ENCODE measurements at places on chromosomes 5 and 9.

DNA sequence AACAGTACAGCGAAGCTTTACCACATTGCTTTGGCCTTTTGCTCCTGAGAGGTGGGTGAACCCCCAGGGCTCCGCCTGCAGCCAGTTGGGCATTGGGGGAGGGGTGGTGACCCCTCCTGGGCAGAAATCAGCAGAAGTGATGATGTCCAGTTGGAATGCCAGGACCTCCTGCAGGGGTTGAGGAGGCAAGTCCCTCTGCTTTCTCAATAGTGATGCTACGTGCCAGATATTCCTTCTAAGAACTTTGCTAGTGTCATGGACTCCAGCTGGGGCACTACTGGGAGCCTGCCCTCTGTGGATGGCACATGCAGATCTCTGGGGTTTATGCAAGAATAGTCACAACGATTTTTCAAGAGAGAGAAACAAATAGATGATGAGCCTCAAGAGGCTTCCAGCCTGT, 95.6 kb downstream of the NDFIP1 start:
- no peak for DNase-seq

GRCh38 chr9:93305497-93306020, 121.6 kb downstream of the WNK2 start:
- no peak for DNase-seq

DNA sequence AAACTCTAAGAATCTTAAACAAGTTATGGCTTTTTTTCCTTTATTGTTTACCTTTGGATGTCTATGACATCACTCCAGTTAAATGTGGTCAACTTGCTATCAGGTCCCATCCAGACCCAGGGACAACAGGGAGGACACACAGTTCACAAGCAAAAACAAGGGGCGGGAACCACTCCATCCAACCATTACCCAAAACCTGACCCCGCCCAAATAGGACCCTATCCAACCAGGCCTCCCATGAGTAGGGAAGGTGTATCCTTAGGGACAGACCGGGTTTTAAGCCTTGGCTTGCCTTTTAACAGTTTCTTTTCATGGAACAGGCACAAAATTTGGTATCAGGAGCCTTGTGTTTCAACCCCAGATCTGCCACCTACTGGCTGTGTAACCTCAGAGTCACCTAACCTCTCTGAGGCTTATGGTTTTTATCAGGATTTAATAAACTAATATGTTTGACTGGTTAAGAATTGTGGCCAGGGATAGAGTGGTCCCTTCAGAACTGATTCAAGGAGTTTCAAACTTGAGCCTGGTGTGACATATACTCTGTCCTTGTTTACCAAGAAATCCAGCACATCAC, 127.7 kb upstream of the RAD23B start:
- no peak for DNase-seq

DNA sequence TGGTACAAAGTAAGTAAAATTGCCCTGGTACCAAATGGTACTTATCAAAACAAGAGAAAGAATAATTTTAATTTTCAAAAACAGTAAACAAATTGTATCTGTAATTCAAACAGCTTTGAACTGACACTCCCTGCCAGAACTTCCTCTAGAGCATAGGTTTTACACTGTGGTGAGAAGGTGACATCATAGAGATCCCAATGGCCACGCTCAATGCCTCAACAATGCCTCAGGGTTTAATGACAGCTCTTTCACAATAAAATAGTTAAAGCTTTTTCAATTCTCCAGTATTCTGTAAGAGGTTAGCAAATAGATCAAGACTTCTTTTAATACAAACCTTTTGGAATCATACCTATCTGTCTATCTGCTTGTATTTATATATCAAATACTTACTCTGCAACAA, 437.1 kb downstream of the PRR16 start:
- DNase-seq = no peak

GRCh38 chr5:112551419-112552032, 132.4 kb upstream of the EPB41L4A start:
- peak; percentile 67 for DNase-seq

- DNase-seq = no peak
These were observed 592 bp downstream of the UBAP2 start for GRCh38 chr9:34047864-34048726.

GRCh38 chr9:120110520-120110919, 469.4 kb downstream of the CDK5RAP2 start:
- no peak for DNase-seq

DNA sequence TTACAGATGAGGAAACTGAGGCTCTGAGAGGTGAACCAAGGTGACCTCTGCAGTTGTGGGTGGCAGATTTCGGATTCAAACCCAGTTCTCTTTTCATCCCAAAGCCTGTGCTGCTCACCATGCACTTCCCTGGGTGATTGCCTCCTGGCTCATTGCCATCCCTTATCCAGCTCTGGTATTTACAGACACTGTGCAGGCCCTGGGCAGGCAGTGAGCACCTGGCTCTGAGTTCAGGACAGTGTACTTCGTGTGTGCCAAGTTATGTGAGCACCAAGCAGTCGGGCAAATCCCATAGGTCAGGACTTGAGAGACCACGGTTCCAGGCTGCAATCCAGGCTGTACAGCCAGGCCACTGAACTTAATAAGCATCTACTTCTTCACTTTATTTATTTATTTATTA, 1.4 kb downstream of the LRSAM1 start:
- DNase-seq = no peak

DNA sequence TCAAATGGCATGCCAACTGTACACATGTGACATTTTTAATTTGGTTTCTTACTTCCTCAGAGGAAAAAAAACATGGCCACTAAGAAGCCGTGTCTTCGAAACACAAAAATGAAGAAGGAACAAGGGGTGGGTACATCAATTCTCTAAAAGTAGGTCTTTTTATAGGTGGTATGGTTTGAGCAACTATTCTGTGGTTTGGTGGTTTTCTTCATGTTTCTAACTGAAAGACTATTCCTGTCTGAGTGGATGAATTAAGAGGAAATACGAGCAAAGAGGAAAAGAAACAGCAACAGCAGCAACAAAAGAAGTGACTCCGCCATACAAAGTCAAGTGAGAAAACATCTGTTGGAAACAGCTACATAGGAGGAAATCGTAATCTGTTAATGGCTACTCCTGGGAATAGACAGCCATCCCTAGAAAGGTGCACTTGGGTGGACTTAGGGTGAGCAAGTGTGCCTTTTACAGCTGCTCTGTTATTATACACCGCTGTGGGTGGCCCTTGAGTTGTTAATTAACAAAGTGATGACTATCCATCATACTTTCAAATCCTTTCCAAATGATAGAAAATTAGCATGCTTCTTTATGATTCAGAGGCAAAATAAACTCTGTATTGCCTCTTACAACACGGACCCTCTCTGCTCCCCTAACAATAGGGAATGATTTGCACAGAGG, 575.8 kb downstream of the TLE1 start:
- no peak for DNase-seq

DNA sequence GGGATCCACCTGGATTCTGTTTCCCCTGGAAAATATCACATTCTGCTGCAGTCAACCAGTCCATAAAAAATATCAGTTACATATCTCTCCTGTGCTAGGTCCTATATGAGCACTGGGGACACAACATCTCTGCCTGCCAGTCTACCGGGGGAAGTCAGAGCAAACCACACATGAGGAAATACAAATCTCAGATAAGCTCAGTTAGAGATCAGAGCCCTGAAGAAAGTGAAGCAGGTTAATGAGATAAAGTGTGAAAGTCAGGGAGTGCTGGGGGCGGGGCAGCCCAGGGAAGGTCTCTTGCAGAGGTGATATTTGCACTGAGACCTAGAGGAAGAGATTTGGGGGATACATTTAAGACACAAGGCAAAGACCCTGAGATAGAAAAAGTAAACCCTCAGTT, 67.8 kb upstream of the SLC1A1 start:
- DNase-seq = no peak

DNA sequence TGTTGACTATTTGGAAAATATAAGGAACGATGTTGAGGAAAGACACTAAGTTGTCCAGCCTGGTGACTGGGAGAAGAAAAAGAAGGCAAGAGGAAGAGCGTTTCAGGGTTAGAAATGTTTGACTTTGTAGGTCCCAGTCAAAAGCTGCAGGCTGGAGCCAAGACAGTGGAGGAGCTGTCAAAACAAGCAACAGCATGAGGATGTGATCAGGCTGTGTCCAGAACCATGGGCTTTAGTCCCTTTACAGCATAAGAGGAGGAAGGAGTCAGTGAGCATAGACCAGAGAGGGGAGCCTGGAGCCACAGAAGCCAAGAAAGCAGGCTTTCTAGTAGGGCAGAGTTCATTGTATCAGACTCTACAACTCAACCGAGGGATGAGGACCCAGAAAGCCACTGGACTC, 658.5 kb downstream of the BNC2 start:
- DNase-seq = no peak

- no peak for DNase-seq
These were observed 38.2 kb downstream of the GALNT10 start for GRCh38 chr5:154228696-154229095.

GRCh38 chr5:82341325-82341724, 63.2 kb upstream of the RPS23 start:
- DNase-seq = no peak

Measured in iris pigment epithelial cell (primary cell).